ENCODE measurements at places on chromosomes 12 and 14. TPM values are rescaled to one million over a fixed set of nuclear protein-coding genes. Genes with fewer than 3 reads are reported as not detected.

CTSG gene
- total RNA-seq = not detected

SUDS3 gene
- 57.8 TPM for total RNA-seq

PMCH gene
- total RNA-seq = not detected

TAS2R7 gene
- total RNA-seq = not detected

DNA sequence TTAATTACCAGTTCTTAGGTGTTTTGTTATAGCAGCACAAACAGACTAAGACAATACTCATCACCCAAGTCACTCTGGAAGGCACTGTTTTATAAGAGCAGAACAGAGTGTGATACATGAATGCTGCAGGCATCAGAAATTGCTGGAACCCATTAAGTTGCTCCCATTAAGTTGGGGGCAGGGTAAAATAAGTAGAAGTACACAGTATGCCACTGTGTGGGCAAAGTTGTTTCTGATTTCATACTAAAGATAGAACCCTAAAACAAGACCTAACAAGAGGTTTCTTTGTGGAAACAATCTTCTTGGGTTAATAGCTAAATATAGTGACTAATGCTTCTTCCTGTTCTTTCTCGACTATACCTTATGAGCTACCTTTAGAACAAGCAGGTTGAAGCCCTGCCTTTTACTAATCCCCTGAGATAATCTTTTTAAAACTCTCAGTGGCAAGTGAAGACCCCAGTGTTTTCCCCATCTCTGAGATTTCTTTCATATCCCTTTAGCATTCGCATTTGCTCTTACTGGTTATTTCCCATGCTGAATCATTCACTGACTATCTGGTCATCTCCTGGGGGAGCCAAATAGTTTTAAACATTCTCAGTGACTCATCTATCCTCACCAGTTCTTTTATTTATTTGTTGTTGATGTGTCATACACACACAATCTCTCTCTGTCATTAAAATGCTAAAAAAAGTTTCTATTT, 52.3 kb downstream of the SOCS2 start:
- no peak for DNase-seq
- no peak overlapping the region for H3K27ac ChIP-seq
- no peaks in the 10 kb centered on the region for H3K36me3 ChIP-seq
- H3K27me3 ChIP-seq = no peaks in the 10 kb centered on the region
- no peaks in the 10 kb centered on the region for H3K4me1 ChIP-seq

GRCh38 chr12:131436922-131437705, 273.8 kb upstream of the SFSWAP start:
- H3K27ac ChIP-seq = no peak overlapping the region
- H3K27me3 ChIP-seq = peaks cover 26% of the 10 kb centered on the region

- H3K4me3 ChIP-seq = no peak overlapping the region
- no peak for DNase-seq
- no peaks in the 10 kb centered on the region for H3K4me1 ChIP-seq
- H3K36me3 ChIP-seq = no peaks in the 10 kb centered on the region
These were observed 405.1 kb upstream of the FOXG1 start for GRCh38 chr14:28361486-28361885.

DNA sequence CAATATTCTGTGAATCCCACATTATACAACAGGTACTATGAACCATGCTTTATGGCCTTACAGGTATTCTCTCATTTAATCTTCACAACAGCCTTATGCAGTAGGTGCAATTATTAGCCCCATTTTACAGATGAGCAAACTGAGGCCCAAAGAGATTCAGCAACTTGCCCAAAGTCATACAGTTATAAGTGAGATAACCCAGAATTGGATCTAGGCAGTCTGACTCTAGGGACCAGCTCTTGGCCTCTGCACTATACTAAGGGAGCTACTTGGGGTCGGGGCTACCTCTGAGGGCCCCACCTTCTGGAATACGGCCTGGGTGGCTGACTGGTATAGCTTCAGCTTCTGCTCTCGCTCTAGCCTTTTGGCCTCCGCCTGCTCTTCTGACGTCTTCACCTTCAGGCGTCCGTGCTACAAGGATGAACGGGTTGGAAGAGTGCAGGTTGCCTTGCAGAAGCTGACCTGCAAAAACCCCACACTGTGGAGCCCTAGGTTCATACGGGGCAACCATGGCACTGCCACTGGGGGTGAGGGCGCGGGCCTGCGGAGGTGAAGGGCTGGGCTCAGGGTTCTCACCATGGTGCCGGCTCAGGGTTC, 762 bp downstream of the RABGGTA start:
- peaks cover 5% of the 10 kb centered on the region for H3K36me3 ChIP-seq
- peak overlapping the region; percentile 96 for H3K27ac ChIP-seq
- no peaks in the 10 kb centered on the region for H3K27me3 ChIP-seq
- peaks cover 12% of the 10 kb centered on the region for H3K4me1 ChIP-seq
- DNase-seq = no peak

DNA sequence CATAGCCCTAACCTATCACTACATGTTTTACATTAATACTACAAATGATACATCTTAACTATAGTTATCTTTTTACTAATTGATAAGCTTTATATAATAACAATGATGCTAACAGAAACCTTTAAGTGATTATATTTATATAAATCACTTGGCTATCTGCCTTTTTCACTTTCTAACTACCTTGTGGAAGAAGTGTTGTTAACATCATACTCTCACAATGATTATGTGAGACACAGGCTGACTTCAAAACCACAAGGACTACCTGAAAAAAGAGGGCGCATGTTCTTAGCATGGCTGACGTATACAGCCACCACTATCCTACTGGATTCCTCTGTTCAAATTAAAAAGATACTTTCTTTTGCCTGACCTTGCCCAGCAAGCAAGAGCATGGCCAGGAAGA, 135.3 kb upstream of the SOX5 start:
- H3K4me3 ChIP-seq = no peak overlapping the region
- H3K27me3 ChIP-seq = no peaks in the 10 kb centered on the region
- H3K4me1 ChIP-seq = peaks cover 28% of the 10 kb centered on the region
- no peaks in the 10 kb centered on the region for H3K36me3 ChIP-seq
- DNase-seq = no peak
- no peak overlapping the region for H3K27ac ChIP-seq

- no peak overlapping the region for H3K4me3 ChIP-seq
- no peaks in the 10 kb centered on the region for H3K27me3 ChIP-seq
- H3K36me3 ChIP-seq = no peaks in the 10 kb centered on the region
- DNase-seq = no peak
- peaks cover 36% of the 10 kb centered on the region for H3K4me1 ChIP-seq
- H3K27ac ChIP-seq = peak overlapping the region; percentile 33
These were observed 194.6 kb upstream of the KRR1 start for GRCh38 chr12:75705749-75706711.

DNA sequence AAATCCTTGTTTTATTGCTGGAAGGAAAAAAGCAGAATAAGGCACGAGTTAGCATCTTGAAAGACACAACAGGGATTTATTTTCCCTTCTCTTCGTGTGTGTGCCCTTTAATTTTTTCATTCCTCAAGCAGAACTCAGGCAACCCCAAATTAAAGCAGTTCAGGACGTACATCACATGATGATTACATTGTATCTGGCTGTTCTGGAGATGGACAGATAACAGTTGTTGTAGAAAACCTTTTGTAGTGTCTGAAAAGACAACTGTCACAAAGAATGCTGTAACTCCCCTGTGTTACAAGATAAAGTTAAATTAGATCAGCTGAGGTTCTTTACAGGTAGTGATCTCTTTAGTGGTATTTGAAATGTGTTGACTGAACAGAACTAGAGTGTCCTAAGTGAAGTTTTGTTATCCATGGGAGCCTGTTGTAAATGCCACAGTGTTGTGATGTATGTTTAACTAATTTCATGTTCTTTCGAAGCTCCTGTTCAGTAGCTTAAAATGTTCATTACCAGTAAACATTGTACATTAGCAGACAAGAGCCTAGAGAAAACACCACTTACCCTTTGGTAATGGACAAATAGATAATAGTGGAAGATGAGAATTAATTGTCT, 58.5 kb downstream of the TMTC2 start:
- peaks cover 8% of the 10 kb centered on the region for H3K4me1 ChIP-seq
- H3K4me3 ChIP-seq = no peak overlapping the region
- DNase-seq = no peak
- peaks cover 5% of the 10 kb centered on the region for H3K36me3 ChIP-seq

DNA sequence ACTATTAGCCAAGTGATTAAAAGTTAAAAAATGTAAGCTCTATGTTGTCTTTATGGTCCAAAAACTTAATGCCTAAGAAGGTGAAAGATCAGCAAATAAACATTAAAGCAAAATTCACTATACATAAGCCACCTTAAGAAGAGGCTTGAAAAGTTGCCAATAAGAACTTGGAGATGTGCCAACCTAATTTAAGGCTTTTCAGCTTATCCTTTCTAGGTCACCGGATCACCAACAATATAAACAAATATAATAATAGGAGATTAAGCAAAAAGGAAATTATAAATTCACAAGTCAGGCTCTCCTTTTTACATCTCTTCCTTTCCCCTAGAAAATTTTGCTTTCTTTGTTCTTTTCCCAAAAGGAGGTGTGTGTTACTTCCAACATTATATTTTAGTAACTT, 30.9 kb downstream of the SLC2A3 start:
- peak overlapping the region; percentile 69 for H3K27ac ChIP-seq
- H3K27me3 ChIP-seq = no peaks in the 10 kb centered on the region
- H3K4me1 ChIP-seq = peaks cover 28% of the 10 kb centered on the region
- no peaks in the 10 kb centered on the region for H3K36me3 ChIP-seq
- no peak overlapping the region for H3K4me3 ChIP-seq

DNA sequence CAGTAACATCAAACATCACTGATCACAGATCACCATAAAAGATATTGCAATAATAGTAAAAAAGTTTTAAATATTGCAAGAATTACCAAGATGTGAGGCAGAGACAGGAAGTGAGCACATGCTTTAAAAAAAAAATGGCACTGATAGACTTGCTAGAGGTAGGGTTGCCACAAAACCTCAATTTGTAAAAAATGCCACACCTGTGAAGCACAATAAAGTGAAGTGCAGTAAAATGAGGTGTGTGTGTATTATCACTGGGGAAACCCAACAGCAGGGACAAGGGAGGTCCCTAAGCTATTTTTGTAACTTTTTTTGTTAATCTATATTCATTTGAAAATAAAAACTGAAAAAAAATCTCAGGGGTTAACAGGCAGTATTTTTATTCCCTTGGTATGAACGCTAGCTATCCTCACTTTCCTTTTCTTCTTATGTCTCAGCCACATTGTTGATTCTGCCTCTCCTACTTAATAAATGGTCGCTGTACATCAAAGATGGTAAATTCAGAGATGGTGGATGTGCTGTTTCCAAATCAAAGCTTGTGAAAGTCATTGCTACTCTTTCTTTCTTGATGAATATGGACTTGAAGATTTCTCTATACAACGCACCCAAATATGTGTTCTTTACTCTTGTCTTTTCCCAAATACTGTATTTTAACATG, 14.0 kb upstream of the KLRD1 start:
- H3K36me3 ChIP-seq = no peaks in the 10 kb centered on the region
- DNase-seq = no peak
- no peak overlapping the region for H3K4me3 ChIP-seq
- H3K27me3 ChIP-seq = no peaks in the 10 kb centered on the region
- H3K4me1 ChIP-seq = no peaks in the 10 kb centered on the region

- H3K27me3 ChIP-seq = no peaks in the 10 kb centered on the region
- no peak overlapping the region for H3K4me3 ChIP-seq
- DNase-seq = no peak
- H3K36me3 ChIP-seq = peaks cover 3% of the 10 kb centered on the region
These were observed 76.5 kb upstream of the DHRS4 start for GRCh38 chr14:23877111-23877510.

DNA sequence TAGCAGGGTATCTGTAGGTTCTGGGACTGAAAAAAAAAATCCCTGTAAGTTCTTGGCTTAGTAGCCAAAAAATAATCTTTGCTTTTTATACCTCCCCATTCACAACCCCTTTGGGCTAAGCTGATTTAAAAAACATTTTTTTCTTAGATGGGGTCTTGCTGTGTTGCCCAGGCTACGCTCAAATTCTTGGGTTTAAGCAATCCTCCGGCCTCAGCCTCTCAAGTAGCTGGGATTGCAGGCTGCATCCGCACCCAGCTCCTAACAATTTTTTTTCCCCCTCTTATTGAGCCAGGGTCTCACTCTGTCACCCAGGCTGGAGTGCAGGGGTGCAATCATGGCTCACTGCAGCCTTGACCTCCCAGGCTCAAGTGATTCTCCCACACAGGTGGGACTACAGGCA, 9.1 kb upstream of the ISM2 start:
- no peaks in the 10 kb centered on the region for H3K4me1 ChIP-seq
- H3K27me3 ChIP-seq = no peaks in the 10 kb centered on the region
- peaks cover 25% of the 10 kb centered on the region for H3K36me3 ChIP-seq
- no peak overlapping the region for H3K27ac ChIP-seq

GRCh38 chr12:75631831-75632230, 120.4 kb upstream of the KRR1 start:
- DNase-seq = no peak
- H3K4me3 ChIP-seq = no peak overlapping the region
- H3K27me3 ChIP-seq = no peaks in the 10 kb centered on the region
- H3K36me3 ChIP-seq = no peaks in the 10 kb centered on the region
- peaks cover 32% of the 10 kb centered on the region for H3K4me1 ChIP-seq

DNA sequence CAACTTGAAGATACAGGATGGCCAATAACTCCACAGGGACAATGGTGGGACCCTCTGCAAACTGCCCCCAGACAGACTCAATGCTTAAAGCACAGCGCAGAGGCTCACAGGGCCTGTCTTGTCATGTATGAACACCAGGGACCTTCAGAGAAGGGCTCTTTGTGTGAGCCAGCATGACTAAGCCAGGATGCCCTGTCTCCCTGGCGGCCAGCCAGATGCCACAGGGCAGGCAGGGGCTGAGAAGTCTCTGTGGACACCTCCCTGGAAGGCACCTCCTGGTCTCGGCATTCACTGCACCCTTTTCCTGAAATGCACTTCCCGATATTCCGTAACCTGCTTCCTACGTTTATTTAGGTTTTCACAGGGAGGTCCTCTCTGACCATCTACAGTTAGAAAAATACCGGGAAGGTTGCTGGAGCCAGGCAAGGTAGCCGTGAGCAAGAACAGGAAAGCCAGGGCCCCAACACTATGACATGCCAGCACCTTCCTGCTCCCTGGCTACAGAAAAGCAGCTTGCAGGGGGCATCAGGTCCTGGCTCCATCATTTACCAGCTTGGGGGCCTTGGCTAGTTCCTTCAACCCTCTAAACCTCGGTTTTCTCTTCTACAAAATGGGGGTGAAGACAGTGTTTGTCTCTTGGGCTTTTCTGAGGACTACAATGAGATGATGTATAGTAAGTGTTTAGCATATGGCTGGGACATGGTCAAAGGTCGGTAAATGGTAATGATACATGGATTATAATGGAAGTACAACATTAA, 65.0 kb downstream of the PITPNM2 start:
- H3K27me3 ChIP-seq = peaks cover 13% of the 10 kb centered on the region
- H3K36me3 ChIP-seq = no peaks in the 10 kb centered on the region
- H3K27ac ChIP-seq = no peak overlapping the region

DNA sequence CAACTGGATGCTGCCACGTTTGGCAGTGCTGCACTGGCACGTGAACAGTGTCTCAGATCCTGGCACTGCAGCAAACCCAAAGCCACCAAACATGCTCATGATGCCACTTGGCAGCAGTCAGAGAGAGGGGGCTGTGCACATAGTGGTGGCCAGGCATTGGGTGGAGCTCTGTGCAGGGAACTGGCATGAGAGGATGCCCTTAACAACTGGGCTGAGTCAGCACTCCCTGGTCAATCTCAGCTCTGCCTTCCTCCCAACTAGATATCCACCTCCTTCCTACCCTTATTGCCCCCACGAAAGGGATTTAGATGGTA, 37.0 kb downstream of the ZFHX2 start:
- no peak overlapping the region for H3K27ac ChIP-seq
- H3K36me3 ChIP-seq = no peaks in the 10 kb centered on the region
- DNase-seq = no peak
- H3K4me1 ChIP-seq = no peaks in the 10 kb centered on the region

- no peaks in the 10 kb centered on the region for H3K36me3 ChIP-seq
- H3K27ac ChIP-seq = peak overlapping the region; percentile 71
- no peaks in the 10 kb centered on the region for H3K27me3 ChIP-seq
- no peak for DNase-seq
- no peak overlapping the region for H3K4me3 ChIP-seq
These were observed 83.0 kb downstream of the SLC2A13 start for GRCh38 chr12:40022850-40023249.

Data from progenitor cell of endocrine pancreas (in vitro differentiated cells).